ENCODE measurements at places on chromosomes 7 and 10.

GRCh38 chr10:11691319-11691755 lies 50.8 kb upstream of the ECHDC3 start:
- DNase-seq, result no peak

DNA sequence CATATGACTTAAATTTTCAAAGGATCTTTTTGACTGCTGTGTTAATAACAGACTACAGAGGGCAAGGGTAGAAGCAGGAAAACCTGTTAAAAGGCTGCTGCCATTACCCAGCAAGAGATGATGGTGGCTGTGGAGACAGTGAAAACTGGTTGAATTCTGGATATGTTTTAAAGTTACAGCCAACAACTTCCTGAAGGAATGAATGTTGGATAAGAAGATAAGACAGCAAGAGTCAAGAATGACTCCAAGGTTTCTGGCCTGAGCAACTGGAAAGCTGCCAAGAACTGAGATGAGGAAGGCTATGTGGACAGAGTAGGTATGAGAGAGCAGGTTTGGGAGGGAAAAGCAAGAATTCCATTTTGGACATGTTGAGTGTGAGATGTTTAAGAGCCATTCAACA lies 19.1 kb downstream of the CNOT4 start:
- peak; percentile 62 for DNase-seq

GRCh38 chr10:94214481-94214893 lies 148.3 kb downstream of the NOC3L start:
- DNase-seq, result no peak

GRCh38 chr10:119670717-119671116 lies 19.5 kb downstream of the BAG3 start:
- peak; percentile 73 for DNase-seq

DNA sequence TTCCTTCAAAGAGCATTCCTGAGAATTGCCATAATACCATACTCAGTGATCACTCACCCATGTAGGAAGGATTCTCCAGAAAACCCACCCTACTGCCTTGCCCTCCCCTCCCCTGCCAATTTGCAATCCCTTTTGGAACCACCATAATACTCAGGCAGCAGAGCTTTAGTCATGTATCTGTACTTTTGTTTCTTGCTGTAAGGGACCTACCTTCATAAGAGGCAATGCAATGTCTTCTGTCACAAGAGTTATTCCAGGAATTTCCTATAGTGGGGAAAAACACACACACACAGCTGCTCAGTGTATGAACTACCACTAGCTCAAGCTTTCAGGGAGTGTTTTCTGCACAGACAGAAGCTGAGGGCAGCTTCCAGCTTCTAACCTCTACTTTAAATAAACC lies 67.0 kb downstream of the GSAP start:
- DNase-seq, result peak; percentile 49

DNA sequence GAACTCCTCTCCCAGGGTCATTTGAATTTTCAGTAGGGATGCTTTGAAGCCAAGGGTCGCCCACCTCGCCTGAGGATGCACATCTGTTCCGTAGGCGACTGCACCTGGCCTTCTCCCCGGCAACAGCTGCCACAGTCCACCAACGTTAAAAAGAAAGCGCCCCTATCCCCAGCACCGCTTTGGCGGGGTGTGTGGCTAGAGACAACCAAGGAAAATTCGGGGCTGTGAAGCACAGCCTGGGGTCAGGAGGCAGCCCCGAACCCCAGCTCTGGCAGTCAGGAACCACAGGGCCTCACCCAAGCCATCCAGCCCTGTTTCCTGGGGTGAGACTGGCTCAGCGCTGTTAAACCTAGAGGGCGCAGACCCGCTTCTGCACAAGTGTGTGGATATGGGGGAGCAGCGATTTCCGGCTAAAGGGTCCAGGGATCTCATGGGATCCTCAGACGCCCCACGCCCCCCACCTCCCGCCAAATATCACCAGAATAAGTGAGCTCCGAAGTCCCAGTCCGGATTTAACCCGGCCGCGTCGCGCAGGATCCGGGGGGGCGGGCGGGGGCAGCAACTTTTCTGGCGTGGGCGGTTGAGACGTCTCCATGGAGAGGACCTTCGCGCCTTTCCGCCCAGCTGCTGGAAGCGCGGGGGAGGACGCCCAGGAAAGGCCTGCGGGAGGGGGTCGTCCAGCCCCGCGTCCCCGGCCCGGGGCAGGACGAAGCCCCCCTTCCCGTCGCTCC lies 822 bp downstream of the ZC3HAV1L start:
- DNase-seq, result peak; percentile 50

DNA sequence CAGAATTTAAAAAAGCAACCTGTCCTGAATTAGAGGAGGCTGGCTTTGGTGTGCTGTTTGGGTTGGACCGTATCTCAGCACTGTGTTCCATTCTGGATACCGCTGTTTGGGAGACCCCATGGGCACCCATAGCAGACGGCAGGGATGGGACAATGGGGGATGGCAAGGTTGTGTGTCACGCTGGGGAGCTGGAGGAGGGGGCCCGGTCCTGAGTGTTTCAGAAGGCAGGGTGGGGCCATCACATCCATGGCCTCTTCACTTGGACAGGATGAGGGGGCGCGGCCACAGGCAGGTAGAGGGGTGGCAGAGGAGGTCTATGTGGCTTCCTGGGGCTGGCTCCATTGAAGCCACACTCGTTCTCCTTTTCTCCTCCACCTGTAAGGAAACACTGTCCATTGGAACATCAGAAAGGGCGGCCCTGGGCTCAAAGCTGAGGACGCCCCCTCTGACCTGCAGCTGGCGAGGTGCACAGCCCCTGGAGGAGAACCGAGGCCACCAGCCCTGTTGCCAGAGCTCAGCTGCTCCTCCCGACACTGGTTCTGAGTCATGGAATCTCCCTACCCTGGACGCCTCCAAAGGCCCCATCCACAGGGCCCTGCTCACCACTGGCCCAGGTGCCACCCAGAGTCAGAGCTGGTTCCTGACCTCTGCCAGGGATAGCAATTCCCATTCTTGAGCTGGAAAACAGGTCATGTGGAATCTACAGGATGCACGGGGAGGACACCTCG lies 587.3 kb downstream of the DNAJB6 start:
- DNase-seq, result no peak

- DNase-seq, result no peak
These were observed 374.7 kb upstream of the VWC2 start for GRCh38 chr7:49398746-49399145.

GRCh38 chr10:117260084-117260483 lies 19.2 kb downstream of the SLC18A2 start:
- DNase-seq, result no peak

DNA sequence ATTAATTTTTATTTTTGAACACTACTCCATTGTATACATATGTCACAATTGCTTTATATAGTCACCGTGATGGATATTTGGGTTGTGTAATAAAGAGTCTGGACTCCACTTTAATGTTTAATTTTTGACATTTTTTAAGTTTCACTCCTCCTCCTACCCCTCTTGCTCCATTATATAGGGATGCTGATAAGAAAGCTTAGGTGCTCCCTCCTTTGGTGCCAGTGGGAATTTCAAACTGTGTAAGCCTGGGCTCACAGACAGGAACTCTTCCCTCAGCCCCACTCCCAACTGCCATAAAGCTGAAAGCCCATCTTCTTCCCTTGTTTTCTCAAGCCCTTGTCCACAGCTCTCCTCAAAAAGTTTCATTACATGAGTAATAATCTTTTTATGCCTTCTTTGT lies 47.6 kb downstream of the TWIST1 start:
- DNase-seq, result peak; percentile 22

- DNase-seq, result no peak
These were observed 90.0 kb downstream of the JCAD start for GRCh38 chr10:29969255-29970011.

- DNase-seq, result no peak
These were observed 1.8 kb upstream of the WASL start for GRCh38 chr7:123750389-123751230.

DNA sequence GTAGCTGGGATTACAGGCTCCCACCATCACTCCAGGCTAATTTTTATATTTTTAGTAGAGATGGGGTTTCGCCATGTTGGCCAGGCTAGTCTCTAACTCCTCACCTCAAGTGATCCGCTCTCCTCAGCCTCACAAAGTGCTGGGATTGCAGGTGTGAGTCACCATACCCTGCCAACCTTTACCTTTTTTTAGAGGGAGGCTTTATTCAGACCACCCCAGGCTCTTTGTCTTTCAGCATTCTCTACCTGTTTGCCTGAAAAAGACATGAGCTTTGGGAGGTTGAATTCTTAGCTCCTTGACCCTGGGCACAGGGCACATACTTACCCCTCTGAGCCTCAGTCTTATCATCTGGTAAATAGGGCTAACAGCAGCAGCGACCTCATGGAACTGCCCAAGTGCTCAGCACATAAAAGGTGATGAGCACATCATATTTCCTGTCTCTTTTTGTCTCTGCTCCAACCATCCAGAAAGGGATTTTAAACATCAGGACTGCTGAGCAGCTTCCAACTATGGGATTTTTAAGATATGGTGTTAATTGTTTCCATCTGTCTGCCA lies 17.0 kb downstream of the FRMPD2 start:
- peak; percentile 7 for DNase-seq

GRCh38 chr10:95742962-95743535 lies 12.9 kb upstream of the ENTPD1 start:
- DNase-seq, result peak; percentile 23

GRCh38 chr10:78577712-78578111 lies 491.1 kb upstream of the ZMIZ1 start:
- no peak for DNase-seq

GRCh38 chr7:17523813-17524739 lies 225.6 kb downstream of the AHR start:
- DNase-seq, result peak; percentile 45

DNA sequence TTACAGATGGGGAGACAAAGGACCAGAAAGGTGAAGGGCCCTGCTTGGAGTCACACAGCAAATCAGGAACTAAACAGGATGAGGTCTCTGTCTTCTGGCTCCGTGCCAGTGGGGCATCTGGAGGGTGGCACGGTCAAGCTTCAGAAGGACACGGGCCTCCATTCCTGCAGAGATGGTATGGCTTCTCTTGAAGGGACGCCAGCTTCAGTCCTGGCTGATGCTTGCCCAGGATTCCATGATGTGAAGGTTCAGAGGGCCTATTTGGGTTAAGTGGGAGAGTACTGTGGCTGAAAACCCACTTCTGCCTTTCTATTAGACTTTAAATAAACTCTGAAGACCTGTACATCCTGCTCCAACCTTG lies 6.1 kb downstream of the RAMP3 start:
- no peak for DNase-seq

DNA sequence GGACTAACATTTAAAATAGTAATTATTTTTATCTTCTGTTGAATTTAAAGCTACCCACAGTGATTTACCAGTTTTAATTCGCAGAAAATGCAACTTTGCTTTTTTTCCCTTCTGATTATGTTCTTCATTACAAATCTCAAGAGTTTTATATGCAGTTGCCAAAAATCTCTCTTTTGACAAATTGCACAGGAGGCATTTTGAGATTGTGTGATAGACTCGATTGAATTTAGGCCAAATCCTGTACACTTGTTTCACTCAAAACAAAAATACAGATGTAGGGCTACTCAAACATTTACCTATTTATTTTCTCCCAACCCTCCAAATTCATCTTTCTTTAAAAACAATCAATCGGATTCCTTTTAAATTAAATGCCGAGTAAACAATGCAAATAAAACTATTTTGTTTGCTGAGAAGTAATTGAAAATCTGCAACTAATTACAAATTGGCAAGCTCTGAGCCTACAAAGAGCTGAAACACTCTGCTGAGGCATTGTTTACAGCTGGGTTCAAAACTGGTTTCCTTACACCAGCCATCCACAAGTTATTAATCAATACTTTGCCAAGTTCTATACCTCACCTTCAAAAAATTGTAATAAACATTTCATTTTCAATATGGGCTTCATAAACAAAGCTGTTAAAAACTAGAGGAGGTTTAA lies 214.9 kb upstream of the TCF7L2 start:
- no peak for DNase-seq

- peak; percentile 4 for DNase-seq
These were observed 11.3 kb downstream of the FAM221A start for GRCh38 chr7:23691320-23691719.

DNA sequence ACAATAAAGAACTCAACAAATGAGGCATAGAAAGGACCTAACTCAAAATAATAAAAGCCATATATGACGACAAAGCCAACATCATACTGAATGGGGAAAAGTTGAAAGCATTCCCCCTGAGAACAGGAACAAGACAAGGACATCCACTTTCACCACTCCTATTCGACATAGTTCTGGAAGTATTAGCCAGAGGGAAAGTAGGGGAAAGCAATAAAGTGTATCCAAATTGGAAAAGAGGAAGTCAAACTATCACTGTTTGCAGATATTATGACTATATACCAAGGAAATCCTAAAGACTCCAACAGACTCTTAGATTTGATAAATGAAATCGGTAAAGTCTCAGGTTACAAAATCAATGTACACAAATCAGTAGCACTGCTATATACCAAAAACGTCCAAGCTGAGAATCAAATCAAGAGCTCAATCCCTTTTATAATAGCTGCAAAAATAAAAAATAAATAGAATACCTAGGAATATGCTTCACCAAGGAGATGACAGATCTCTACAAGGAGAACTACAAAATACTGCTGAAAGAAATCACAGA lies 4.8 kb downstream of the ANXA7 start:
- no peak for DNase-seq

DNA sequence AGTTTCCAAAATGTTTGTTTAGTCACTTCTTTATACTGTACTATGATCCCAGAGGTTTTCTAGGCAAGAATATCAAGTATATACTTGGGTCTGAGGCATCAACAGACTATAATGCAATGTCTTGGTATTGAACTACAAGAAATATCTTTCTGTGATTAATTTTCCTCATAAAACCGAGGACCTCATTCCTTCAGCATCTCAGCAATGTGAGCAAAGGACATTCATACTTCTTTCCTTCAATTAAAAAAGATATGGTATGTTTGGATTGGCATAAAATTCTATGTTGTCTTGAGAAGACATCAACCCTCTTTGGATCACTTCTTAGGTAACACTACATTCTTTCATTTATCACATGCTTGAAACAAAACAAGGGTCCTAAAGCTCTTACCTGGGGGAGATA lies 524.5 kb downstream of the PHTF2 start:
- peak; percentile 86 for DNase-seq

- no peak for DNase-seq
These were observed 70.9 kb downstream of the CCDC7 start for GRCh38 chr10:32516567-32517495.

DNA sequence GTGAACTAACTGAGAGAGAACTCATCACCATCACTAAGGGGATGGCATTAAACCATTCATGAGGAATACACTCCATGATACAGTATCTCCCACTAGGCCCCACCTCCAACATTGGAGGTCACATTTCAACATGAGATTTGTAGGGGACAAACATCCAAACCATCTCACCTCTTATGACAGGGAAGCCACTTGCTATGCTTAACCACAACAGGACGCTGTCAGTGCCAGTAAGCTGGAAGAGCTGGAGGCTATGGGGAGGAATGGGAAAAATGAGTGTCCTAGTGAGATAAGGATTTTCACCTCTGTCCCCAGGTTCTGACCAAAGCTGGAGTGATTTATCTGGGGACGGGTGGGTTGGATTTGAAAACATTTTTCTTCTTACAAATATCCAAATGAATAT lies 17.6 kb downstream of the PLCE1 start:
- DNase-seq, result peak; percentile 17

All from EH (cell line).